NCI-H1105 (cell line): ENCODE measurements at places on chromosomes 13 and 19.

GRCh38 chr19:3210347-3211017, 14.0 kb upstream of the CELF5 start:
- DNase-seq, result no peak

DNA sequence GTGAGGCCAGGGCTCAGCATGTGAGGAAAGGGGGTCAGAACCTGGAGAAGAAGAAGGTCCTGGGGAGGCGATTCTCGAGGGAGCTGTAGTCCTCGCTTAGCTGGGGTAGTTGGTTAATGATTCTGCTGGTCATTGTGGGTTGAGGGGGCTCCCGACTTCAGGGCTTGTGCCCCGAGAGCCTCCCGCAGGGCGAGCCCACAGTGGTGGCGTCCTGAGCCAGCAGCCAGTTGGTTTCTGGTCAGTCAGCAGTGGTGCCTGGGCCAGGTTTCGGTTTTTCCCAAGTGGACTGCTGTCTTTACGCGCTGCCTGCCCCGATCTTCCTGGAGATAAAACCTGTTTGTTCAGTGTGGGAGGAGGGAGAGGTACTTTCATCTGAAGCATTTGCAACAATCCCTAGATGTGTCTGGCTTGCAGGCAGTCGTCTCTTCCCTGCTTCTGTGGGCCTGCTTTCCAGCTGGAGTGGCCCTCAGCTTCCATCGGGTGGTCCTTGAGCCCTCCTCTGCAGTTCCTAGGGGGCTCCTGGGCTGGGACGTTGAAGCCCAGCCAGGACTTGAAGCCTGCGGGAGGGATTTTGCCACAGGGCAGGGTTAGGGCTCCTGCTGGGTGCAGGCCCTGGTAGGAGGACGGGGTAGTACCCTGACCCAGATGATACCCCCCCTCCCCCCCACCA, 3.2 kb downstream of the PTBP1 start:
- no peak for DNase-seq

DNA sequence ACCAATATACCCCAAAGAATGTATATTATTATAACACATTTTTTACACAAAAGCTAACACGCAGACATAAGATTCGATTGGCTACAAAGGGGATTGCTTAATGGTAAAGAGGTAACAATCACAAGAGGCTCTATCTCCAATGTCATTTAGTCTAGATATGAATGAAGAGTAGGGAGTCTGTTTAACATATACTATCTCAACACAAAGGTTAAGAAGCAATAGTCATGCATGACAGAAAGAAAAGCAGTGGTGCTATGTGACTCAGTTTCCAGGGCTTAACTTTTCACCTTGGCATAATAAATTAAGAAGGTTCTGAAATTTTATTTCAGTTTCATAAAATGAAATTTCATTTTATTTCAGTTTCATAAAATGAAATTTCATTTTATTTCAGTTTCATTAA, 33.3 kb downstream of the UFM1 start:
- DNase-seq, result no peak

DNA sequence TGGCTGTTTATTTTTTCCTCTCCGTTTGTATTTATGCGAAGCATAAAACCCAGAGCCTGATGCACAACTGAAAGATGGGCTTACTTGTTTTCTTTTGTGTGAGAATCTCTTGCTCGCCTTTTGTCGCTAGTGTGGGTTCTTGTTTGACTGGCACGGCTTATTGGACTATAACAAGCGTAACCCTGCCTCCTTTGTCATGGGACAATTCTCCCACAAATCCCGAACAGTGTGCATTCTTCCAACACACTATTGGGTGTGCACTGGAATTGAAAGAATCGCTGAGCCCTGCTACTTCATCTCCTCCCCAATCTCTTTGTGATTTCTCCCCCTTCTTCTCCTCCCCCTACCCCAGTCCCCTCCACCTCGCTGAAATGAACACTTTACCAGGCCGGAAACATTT, 110.8 kb downstream of the ZIC5 start:
- no peak for DNase-seq

GRCh38 chr13:58032676-58033460, 401.3 kb downstream of the PCDH17 start:
- DNase-seq, result no peak

DNA sequence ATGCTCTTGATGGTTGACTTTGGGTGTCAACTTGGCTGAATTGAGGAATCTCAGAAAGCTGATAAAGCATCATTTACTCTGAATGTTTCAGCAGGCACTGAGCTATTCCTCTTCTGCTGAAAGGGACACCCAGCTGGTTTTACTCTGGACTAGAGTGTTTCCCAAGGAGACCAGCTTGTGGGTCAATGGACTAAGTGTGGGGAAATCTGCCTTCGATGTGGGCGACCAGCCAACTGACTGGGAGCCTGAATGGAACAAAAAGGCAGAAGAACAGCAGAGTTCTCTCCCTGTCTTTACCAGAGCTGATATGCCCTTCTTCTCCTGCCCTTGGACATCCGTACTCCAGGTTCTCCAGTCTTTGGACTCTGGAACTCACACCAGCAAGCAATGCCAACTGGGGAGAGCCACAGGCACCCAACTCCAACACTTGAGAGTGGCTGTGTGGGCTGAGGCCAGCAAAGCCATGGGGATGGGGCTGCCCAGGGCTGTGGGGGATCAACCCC, 32.2 kb downstream of the MRPL57 start:
- no peak for DNase-seq

DNA sequence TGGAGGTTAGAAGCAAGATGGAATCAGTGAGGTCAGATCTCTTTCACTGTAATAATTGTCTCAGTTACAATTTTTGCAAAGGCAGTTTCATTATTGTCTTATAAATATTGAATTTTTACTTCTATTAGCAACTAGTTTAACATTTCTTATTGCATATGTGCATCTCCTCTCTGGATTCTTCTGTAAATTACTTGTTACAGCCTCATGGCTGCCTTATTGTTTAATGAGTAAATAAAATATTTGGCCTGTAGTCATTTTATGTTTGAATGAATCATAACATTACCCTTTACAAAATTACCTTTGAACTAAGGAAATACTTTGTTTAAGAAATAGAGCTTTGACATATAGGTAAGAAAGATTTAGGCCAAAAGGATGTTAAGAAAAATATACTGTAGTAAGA, 212.4 kb downstream of the SLITRK6 start:
- DNase-seq, result no peak

- no peak for DNase-seq
Measured at GRCh38 chr19:3575949-3576673, 3.4 kb downstream of the HMG20B start.

GRCh38 chr13:33307843-33308242, 22.3 kb upstream of the STARD13 start:
- no peak for DNase-seq

DNA sequence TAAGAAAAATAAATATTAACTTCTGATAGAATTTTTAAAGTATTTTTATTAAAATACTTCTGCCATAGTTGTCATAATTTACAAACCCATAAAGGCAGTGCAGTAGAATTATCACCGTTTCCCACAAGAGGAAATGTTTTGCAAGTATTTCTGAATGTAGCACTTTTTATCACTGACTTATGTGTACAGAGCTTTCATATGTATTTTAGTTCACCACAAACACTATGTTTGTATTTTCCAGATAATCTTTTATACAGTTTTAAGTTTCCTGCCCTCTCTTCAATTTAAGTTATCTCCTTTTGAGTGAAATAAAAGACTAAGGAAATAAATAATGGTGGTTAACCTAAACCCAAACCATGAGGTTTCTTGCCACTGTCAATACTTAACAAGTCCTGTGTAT, 24.2 kb downstream of the MIPEP start:
- DNase-seq, result no peak

DNA sequence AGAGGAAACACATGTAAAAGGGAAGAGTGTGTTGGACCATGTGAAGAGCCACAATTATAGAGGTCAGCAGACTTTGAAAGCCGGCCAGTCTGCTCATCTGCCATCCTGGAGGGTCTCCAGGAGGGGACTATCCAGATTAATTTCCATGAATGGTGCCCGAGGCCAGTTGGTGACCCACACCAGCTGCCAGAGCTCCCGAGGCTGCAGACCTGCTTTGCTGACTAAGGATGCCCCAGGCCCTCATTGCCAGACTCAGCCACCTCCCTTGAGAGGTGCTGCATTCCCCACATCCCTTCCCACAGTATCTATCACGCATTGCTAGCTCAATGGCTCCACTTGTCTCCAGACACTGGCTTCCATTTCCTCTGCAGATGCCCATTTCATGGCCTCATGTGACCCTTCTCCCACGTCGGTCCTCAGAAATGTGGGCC, 110.3 kb downstream of the NALCN start:
- DNase-seq, result no peak
